Calu3 (cell line): ENCODE measurements at places on chromosomes 13 and 19.

DNA sequence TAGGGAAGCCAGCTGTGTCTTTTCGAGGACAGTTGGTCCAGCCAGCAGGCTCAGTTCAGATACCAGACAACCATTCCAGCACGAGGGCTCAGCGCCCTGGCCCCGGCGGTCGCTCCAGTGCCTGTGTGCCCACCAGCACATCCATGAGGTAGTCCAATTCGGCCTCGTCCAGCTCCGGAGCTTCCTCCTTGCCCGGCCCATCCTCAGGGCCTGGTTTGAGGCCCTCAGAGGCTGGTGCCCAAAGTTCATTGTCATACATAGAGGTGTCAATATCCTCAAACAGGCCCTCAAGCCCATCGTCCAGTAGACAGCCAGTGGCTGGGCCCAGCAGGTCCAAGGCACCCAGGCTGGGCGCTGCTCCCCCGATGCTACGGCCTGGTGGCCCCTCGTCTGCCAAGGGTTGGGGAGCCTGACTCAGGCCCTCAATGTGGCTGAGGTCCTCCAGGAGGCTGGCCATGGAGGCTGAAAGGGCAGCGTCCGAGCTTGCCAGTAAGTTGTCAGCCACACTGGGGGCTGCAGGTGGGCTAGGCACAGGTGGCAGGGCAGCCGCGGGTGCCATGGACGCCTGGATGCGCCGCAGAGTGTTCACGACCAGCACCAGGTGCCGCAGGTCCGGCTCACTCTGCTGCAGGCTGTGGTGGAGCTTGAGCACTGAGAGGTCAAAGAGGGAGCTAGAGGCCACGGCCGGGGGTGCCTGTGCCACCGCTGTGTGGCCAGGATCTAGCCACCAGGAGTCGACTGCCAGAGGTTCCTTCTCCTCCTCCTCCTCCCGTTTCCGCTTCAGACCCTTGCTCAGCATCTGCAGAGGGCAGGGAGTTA, 2.8 kb downstream of the SERTAD1 start:
- no peak for DNase-seq

GRCh38 chr19:55621673-55622231, 2.6 kb downstream of the ZNF784 start:
- DNase-seq, result no peak

DNA sequence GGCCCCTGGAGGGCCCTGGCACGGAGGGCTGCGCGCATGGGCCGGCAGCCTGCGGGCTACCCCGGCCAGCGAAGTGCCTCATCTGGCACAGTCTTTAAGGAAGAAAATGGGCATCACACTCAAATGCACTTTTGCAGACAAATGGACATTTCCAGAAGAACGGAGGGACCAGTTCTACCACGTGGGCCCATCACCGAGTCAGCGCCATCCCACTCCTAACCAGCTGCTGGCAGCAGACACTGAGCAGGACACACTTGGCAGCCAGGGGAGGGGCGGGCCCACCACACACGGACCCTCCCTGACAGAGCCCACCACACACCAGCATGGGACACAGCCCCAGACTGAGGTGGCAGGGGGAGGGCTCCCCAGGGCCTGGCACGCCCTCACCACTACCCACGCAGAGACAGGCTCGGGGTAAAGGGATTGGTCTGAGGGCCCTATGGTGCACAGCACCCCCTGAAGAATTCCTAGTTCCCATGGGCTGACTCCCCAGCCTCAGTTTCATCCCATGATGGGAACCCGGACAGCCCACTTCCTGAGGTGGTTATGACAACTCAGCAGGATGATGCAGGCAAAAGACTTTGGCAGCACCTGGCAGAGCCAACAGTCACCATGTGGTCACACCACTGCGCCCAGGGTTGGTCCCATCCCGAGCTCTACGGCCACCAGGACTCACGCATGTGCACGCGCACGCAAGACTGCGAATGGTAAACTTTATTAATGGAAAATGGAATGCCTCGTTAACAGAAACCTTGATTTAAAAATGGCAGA, 18.7 kb upstream of the TINCR start:
- no peak for DNase-seq

GRCh38 chr13:36074659-36075058, 56.5 kb downstream of the DCLK1 start:
- DNase-seq, result no peak

DNA sequence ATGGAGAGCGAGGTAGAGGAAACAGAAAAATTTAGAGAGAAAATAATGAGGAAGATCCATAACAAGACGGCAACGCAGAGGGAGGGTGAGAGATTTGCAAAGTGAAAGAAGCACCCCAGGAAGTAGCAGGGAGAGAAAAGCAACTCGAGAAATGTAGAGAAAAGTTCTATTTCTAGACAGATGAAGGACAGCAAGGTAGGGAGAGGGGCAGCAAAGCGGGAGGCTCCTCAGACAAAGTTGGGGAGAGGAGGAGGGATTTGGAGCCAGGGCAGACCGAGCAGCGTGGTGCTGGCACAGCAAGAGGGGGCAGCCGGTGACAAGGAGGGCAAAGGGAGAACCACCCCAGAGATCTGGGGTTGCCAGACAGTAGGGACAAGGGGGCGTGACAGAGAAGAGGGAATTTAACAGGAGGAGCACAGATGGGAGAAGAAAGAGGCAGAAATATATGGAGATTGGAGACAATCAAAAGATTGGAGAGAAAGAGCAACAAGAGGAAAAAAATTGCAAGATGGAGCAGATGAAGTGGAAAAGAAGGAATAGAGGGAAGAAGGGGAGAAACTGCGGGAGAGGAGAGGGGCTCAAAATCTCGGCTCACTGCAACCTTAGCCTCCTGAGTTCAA, 989 bp downstream of the ZNF766 start:
- DNase-seq, result peak; percentile 30

DNA sequence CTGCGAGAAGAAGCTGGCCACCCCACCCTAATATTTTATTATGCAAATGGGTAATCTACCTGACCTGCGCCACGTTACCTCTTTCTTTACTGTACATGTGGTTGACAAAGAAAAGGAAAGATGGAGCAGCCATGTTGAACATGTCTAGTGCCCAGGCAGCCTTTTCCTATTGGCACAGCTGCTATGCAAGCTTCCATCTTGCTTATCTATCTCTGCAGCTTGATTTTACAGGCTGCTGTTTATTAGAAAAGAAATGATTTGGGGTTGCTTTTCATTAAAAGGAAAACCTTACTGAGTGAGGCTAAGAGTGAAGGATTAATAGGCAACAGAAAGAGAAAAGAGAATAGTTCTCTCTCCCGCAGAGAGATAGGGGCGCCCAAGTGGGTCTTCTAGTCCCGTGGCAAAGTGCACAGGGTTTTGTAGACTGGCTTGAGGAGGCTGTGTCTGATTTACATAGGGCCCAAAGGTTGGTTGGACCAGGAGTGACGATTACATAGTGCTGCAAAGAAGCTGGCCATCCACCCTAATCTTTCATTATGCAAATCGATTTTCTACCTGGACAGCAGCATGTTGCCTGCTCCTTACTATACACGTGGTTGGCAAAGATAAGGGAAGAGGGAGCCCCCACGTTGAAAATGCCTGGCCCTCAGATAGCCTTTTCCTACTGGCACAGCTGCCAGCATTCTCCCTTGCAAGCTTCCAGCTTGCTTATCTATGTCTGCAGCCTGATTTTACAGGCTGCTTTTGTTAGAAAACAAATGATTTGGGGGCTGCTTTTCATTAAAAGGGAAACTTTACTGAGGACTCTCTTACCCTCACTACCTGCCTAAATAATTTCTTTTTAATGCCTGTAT, 28.3 kb downstream of the OR10H4 start:
- DNase-seq, result no peak

GRCh38 chr19:29488316-29488715, 37.5 kb upstream of the VSTM2B start:
- no peak for DNase-seq

DNA sequence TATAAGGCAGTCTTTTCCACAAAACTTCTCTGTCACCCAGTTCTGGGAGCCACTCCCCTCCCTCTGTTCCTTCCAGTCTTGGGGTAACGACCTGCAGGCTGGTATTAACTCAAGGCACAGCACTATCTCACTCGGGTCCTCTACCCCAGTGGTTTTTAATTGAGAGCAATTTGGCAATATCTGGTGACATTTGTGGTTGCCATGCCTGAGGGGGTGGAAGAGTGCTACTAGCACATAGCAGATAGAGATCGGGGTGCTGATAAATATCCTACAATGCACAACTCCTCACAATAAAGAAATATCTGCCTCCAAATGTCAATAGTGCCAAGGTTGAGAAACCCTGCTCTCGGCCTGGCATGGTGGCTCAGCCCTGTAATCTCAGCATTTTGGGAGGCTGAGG, 117.7 kb upstream of the ABCC4 start:
- DNase-seq, result no peak

DNA sequence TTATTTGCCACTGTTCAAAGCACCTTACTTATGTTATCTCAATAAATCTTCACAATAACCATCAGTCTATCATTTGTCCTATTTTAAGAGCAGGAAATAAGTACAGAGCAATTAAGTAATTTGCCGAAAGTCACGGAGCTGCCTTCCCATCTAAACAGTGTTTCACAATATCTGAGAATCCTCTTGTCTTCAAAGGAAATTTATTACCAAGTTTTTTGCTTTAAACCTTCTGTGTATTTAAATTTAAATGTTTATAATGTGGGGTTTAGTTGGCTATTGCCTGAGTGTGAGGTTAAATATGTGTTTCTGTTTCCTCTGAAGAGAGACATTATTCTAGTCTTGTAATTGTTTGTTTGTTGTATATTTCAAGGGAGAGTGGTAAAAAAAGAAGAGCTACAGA, 633.1 kb downstream of the EFNB2 start:
- DNase-seq, result no peak

DNA sequence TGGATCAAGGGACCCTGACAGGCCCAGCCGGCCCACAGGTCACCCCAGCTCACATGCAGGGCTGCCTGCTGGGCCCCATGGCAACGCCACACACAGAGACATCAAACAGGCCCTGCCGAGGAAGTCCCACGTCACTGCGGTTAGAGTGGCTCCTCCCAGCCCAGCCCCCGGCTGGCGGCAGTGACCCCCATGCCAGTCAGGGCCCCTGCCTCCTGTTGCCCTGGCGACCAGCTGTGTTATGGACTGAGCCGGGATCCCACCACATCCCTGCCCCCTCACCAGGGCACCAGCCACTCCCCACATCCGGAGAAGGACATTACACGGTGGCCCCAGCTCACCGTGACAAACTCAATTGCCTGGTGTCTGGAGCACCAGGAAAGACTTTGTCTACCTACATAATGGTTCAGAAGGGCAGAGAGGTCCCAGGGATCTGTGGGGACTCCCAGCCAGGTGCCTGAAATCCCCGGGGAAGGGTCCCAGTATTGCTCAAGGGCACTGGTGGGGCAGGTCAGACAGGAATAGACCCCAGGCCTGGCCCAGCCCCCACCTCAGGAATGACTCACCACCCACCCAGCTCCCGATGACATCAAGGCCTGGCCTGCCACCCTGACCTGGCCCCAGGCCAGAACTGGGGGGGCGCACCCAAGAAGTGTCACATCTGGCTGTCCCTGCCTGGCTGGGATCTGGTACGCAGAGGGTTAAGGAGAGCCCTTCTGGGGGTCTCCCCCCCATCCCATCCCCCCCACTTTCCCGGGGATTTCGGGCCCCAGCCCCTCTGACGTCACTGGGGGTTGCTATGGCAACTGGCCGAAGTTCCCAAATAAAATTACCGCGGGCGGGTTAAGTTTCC, 30.2 kb upstream of the NANOS3 start:
- DNase-seq, result peak; percentile 96

DNA sequence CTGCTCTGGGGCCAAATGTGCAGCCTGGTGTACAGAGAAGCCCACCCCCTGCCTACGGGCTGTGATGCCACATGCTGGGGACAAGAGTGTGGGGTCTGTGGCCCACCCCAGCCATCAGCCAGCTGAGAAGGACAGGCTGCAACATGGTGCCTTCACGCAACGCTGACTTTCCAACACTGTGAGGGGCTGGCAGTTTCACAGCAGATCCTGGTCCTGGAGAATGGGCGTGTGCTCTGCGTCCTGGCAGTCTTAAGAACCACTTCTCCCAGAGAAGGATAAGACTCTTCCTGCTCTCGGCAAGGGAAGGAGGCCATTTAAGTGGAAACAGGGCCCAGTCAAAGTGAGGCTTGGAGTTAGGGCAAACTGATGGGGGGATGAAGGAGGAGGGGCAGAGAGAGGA, 4.6 kb downstream of the LRRC4B start:
- DNase-seq, result no peak

GRCh38 chr13:29959086-29959485, 108.7 kb upstream of the UBL3 start:
- no peak for DNase-seq

GRCh38 chr19:39969681-39970424, 1.1 kb upstream of the PSMC4 start:
- no peak for DNase-seq

DNA sequence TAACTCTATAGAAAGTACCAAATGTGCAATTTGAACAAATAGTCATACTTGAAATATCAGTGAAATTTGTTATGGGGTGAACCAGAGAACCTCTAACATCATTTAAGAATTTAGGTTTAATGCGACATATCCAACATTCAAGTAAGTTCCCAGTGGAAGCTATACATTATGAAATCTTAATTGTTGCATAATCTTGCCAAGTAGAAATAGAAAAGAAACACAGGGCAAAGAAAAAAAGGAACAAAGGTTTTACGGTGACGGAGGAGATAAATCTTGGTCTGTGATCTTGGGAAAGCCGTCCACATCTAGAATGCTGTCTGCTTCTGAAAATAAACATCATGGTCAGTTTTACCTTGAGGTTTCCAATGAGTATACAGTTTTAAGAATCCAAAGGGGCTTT, 445.7 kb downstream of the RFC3 start:
- DNase-seq, result no peak

GRCh38 chr13:31050486-31051400, 111.0 kb downstream of the HSPH1 start:
- DNase-seq, result no peak

DNA sequence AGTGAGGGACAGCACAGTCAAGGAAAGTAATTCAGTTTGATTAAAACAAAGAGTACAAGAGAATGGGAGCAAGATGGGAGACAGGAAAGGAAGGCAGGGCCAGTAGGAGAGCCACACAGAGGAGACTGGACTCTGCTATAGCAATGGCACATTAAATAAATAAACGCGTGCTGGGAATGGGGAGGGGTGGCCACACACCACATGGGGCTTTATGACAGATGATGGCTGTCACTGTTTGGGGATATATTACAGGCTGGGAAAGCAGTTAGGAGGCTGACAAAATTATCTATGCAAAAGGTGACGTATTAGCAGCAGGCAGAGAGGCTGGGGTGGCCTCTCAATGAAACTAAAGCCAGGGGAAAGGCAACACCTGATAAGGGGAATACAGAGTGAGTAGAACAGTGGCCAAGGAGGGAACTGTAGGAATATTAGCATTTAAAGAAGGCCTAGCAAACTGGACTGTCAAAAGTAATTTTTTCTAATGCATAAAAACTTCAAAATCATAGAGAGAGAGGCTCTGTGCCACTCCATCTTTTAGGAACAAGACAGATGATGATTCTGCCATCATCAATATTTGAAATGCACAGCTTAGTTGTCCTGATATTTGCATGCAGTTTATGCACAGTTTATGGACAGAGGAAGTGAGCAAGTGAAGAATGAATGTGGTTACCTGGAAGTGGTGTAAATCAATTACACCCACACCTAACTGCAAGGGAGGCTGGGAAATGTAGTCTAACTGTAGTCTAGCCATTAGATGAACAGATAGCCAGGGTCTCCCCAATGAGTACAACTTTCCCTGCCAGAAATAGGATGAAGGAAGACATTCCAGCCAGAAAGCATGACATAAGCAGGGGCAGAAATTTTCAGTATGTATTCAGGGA, 346.5 kb downstream of the FOXO1 start:
- DNase-seq, result no peak

GRCh38 chr13:98493042-98493712, 83.7 kb downstream of the STK24 start:
- DNase-seq, result no peak

- no peak for DNase-seq
Observed at GRCh38 chr13:74576420-74576819, 442.2 kb upstream of the KLF12 start.
